ENCODE measurements at places on chromosomes 6 and 20.

DNA sequence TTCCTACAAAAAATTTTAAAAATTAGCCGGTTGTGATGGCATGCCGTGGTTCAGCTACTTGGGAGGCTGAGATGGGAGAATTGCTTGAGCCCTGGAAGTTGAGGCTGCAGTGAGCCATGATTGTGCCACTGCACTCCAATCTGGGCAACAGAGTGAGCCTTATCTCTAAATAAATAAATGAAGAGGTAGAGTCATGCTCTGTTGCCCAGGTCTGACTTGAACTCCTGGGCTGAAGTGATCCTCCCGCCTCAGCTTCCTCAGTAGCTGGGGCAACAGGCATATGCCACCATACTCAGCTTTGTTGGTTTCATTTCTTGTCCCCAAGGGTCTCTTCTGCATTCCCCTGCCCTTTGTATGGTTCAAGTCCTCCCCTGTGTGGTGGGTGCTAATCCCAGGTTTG lies 17.0 kb downstream of the HSPA1B start:
- no peak for DNase-seq

GRCh38 chr6:151389618-151390275 lies 1.6 kb downstream of the ZBTB2 start:
- peak; percentile 34 for DNase-seq

- no peak for DNase-seq
These were observed 10.6 kb upstream of the FAM8A1 start for GRCh38 chr6:17589406-17590096.

DNA sequence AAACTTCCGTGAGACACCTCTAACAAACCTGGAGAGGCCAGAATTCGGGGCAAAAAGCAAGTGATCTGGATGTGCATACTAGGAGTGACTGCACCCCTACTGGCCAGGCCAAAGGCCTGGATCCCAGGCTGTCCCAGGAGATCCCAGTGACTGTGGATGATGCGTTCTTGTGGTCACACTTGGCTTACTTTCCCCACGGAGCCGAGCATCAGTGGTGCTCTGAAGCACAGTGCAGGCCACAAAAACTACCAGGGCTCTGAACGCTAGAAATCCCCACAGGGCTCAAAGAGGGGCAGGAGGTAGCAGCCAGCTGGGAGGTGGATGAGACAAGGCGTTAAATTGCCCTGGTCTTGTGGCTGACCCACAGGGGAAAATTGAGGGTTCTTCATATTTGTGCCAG lies 7.1 kb downstream of the TRIM26 start:
- DNase-seq: no peak

DNA sequence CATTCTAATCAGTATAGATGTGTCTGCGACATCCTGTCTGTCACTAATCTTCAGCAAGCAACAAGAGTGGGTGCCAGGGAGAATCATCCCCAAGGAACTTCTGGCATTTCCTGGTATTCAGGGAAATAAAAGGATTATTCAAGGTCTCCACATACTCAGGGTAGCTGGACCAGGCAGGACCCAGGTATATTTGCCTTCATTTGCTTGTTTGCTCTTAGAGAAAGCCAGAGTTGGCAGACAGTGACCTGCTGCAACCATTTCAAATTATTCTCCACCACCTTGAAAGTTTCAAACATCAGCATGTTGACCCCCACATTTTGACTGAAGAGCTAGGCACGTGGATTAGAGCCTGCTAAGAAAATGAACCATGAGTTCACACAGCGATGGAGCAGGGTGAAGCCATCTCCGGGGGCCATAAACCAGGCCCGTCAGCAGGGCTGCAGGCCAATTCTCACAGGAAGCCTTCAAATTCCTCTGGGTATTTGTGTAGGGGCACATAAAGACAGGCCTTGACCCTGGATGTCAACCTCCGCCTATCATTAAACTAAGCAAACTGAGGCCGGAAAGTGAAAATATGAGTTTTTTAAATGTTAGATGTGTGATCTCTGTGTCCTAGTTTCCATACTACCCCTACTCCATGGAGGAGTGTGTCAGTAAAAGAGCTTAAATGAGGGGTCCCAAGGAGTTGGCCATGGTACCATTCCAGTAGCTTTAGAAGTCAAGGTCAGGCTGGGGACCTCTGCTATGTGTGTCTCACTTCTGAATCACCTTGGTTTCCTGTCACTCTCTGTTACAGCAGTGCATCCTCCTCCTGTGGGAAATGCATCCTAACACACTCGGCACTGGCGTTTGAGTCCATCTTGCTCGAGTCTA lies 32.9 kb downstream of the TRAM2 start:
- DNase-seq: no peak

- peak; percentile 38 for DNase-seq
These were observed 12.1 kb downstream of the LGSN start for GRCh38 chr6:63307581-63308246.

DNA sequence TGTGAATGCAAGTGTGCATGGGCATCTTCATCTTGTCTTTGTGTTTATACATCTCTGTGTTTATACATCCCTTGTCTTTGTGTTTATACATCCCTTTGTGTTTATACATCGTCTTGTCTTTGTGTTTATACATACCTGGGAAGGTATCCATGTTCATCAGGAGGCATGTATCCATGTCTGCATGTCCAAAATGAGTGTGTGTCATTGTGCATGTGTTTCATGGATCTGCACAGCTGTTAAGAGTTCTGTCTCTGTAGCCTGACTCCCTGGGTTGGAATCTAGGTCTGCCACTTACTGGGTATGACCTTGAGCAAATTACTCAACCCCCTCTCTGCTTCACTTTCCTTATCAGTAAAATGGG lies 50.1 kb upstream of the SIRPA start:
- no peak for DNase-seq

DNA sequence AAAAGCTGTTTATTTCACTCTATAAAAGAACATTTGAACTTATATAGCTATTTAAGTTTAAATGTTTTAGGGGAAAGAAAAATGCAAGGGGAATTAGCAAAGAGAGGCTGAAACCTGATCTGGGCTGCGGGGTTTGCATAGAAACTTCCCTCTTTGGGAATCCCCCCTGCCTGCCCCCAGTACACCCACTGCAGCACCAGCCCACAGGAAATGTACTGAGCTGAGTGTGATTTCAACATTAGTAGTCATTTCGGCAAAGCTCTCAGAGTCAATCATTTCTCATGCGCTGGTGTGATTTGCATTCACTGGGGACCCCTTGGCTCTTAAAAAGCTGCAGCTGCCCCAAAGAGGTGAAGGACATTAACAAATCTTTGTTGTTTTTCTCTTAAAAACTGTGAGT lies 859.4 kb downstream of the MAFB start:
- no peak for DNase-seq

GRCh38 chr6:130183271-130184222 lies 39.2 kb downstream of the SAMD3 start:
- DNase-seq: no peak

GRCh38 chr6:12472601-12473038 lies 182.5 kb downstream of the EDN1 start:
- no peak for DNase-seq

- no peak for DNase-seq
These were observed 19.3 kb downstream of the MYLK4 start for GRCh38 chr6:2731281-2731909.

DNA sequence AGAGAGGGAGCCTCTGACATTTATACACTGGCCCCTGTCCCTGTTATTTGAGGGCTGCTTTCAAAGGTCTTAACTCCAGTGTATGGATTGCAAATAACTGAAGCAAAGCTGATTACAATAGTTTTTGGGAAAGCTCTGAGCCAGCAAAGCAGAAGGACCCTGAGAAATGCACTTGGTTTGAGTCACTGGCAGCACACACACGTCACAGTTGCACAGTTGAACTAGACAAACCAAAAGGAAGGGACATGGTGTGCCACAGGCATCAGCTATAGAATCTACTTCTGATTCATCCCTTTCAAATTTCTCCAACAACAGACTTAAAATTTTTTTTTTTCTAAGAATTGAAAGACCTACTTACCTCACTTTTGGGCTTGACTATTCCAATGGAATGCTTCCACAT lies 56.4 kb downstream of the SNRNP48 start:
- DNase-seq: no peak

GRCh38 chr6:125714441-125715090 lies 34.9 kb upstream of the HEY2 start:
- DNase-seq: no peak

- DNase-seq: no peak
These were observed 6.4 kb upstream of the MTRES1 start for GRCh38 chr6:107021446-107022185.

DNA sequence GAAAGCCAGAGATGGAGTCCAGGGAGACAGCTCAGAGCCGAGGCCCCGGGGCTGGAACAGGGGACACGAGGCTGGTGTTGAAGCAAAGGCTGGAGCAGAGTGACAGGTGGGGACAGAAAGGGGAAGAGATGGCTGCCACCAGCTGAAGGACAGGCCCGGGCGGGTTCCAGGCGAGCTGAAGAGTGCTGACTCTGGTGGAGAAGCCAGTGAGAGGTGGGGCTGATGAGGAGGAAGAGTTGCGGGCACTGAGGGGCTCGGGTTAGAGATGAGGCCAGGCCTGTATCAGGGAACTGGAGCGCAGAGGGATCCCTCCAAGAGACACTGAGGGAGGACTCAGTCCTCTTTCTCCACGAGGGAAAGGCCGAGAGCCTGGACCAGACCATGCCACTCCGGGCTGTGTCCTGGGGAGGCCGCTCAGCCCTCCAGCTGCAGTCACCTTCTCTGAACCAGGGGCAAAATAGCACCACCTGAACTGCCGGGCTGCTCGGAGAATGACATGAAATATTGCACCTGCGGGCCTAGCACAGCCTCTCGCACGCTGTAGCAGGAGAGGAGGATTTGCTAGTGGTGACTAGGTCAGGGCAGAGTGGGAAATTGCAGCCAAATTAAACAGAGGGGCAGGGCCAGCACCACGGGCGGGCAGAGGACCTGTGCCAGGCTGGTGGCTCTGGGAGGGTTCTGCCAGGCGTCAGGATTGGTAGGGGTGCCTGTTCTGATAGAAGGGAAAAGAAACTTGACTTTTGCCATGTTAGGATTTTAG lies 175.9 kb downstream of the ZDHHC14 start:
- no peak for DNase-seq

GRCh38 chr6:166618866-166619761 lies 7.9 kb downstream of the RPS6KA2 start:
- no peak for DNase-seq

DNA sequence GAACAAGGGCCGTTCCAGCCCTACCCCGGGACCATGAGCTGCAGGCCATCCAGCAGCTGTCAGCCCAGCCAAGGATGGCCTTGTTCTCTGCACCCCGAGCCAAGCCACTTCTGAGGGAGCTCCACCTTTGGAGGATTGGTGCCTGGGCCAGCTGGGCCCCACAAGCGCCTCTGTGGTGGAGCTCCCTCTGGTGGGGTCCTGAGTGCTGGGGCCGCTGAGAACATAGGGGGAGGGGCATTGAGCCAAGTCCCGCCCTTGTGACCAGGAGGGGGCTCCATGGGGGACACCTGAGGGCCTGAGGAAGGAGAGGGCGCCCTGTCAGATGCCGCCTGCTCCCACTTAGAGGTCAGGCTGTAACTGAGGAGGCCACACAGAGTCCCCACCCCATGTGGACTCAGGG lies 43.2 kb downstream of the YTHDF1 start:
- DNase-seq: no peak

DNA sequence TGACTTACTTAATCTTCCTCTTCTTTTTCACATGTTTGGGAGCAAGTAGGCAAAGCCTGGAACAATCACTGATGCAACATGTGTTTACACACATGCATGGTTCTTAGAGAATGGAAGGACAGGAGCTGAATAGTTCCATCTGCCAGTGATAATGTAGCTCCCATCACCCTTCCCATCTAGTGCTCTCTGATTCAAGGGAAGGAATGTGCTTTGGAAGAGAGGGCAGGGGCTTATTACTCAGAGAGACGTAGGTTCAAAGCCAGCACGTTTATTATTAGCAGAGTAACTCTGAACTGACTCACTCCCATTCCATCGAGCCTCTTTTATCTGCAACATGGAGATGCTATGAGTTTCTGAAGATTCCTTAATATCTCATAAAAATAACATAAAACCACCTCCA lies 211.9 kb downstream of the GMPR start:
- DNase-seq: no peak

- DNase-seq: no peak
These were observed 8.2 kb downstream of the SRXN1 start for GRCh38 chr20:644692-645317.

- no peak for DNase-seq
These were observed 484.3 kb downstream of the DHX35 start for GRCh38 chr20:39446397-39446796.

DNA sequence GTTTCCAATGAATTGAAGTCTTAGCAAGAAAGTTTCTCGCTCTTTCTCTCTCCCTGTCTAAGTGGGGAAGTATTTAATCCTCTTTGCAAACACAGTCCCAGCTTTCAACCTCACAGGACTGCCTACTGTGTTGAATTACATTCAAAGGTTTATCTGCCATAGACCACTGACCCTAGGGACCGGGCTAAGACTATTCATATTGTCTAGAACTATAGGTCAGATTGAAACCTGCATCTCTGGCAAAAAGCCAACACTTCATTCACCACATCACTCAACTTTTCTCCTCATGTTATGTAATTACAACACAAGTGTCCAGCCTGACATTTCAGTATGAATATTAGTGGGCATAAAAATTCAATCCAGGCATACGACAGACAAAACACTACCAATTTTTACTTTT lies 314.7 kb upstream of the RSPO3 start:
- DNase-seq: no peak
